ENCODE measurements at places on chromosomes 1 and 21.

GRCh38 chr1:20446796-20447195 lies 39.2 kb downstream of the CAMK2N1 start:
- DNase-seq: no peak

GRCh38 chr1:7299994-7300393 lies 471.1 kb upstream of the VAMP3 start:
- DNase-seq: peak; percentile 37

DNA sequence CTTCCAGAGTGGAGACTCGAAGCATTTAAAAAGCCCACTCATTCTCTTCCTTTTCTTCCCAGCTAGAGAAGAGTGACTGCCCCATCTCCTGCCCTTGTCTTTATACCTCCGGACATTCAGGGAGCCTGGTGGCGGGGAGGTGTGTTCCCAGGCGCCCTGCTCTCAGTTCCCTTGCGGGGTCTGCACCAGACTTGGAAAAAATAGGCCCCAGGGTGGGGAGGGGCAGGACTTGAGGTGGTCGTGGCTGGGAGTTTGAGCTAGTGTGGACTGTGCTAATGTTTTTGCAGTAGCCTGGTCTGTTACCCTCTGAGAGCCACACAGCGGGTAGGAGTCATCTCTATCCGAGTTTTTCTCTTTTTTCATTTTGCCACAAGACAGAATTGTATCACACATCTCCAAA lies 139.1 kb downstream of the PEX14 start:
- DNase-seq: no peak

GRCh38 chr1:235017719-235018118 lies 110.9 kb downstream of the TOMM20 start:
- DNase-seq: no peak

- no peak for DNase-seq
Measured at GRCh38 chr1:74453277-74453676, 59.1 kb downstream of the LRRC53 start.

DNA sequence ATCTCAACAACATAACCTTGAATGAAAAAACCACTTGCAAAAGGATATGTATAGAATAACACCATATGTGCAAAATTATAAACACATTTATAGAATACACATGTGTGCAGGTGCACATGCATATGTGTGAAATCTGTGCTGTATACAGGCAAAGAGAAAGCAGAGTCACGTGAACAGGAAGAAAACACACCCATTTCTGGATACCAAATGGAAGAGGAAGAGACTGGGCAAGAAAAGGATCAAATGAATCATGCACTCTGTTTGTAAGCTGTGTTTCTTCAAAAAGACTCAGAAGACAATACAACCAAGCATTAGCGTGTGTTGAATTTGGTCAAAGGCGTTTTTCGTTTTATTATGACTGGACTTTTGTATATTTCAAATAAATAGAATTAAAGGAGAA lies 111.3 kb upstream of the ERG start:
- DNase-seq: no peak

DNA sequence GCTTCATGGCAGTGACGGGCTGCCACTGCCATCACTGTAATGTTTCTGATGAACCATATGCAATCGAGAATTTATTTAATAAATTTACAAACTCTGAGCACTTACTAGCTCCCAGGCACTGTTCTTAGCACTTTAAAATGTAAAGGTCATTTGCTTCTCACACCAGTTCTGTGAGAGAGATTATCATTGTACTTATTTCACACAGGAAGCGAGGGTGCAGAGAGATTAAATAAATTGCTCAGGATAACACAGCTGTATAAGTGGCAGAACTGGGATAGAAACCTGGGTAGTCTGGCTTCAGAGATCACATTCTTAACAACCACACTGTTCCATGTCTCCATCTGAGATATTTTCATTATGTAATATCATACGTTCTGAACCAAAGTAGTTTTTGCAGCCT lies 119.9 kb downstream of the MAST2 start:
- no peak for DNase-seq

DNA sequence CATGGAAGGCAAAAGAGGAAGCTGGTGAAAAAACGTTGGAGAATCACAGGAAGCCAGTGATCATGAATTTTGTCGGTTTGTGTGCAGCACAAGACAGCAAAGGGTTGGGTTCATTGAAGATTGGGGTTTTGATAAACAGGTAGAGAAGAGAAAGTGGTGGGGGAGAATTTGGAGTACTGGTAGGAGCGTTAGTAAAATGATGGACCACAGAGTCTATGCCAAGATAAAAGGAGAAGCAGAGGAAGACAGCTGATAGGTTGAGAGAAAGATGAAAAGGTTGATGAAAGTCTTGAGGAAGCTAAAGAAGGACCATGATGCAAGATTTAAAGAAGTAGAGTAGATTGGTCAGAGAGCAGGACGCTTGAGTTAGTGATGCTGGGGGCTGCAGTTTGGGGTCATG lies 156.8 kb upstream of the POU3F1 start:
- DNase-seq: no peak

DNA sequence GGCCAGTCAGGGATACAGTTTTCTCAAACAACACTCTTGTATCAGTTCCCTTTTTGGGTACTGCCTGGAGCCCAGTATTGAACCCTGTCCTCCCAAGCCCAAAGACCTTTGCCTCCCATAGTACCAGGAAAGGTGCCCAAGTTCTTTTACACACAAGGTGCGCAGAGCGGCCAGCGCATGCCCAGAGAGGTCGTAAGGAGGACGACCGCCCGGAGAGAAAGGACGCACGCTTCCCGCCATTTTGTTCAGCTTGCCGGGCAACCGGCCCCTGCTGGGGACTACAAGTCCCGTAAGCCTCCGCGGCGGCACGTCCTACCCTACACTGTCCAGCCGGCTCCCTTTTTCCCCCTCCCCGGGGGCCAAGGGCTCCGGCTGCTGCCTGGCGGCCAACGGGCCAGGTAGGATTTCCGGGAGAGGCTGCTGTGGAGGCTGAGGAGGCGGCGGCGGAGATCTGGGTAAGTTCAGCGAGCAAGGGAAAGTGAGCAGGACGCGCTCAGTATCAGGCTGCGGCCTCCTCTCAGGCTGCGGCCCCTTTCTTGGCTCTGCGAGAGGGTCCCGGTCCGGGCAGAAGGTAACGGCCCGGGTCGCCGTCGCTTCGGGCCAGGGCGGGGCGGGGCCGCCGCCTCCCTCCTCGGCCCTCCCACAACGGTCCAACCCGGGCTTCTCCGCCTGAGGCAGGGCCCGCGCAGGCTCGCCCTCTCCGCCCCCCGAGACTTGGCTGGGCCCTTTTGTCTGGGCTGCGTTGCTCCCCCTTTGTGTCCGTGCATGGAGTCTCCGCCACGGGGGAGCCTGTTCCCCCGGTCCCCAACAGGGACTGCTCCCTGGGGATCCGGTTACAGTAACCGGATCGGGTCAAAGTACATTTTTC lies at the start of gene PHACTR4:
Gene PHACTR4, plus strand, starts transcription at position 370 of the 868 bp plus-strand sequence. CDS start 37,708 bp downstream, outside the sequence.
- peak; percentile 95 for DNase-seq

DNA sequence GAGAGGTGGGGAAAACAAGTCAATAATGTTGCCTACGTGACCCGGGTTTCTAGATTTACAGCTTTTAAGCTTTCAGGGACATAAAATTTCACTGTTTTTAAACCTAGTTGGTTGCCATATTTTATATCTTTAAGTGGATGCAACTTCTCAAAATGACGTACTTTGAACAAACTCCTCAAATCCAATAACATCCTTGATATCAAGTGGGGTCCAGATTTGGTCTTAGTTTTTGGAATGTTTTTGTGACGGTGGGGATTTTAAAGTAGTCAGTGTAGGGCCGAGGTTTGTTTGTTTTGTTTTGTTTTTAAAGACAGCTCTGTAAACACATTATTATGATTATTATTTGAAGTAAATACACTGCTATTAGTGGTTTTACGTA lies 453 bp downstream of the CDKN2C start:
- no peak for DNase-seq

DNA sequence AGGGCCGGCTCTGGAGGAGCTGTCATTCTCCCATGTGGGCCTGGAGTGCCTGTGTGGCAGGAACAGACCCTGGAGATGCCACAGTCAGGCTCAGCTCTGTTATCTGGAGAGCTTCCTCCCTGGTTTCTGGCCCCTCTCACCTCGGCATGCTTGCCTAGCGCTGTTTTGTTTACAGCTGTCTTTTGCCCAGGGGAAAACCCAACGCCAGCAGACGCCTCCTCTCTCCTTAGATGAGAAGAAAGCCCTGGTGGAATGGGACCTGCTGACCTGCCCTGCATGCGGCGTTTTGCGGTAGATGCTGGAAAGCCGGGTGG lies 104.9 kb downstream of the CRYAA start:
- DNase-seq: no peak

GRCh38 chr21:44443291-44443890 lies 11.9 kb upstream of the LRRC3 start:
- DNase-seq: no peak

GRCh38 chr21:45517249-45518065 lies 24.8 kb downstream of the SLC19A1 start:
- DNase-seq: no peak

DNA sequence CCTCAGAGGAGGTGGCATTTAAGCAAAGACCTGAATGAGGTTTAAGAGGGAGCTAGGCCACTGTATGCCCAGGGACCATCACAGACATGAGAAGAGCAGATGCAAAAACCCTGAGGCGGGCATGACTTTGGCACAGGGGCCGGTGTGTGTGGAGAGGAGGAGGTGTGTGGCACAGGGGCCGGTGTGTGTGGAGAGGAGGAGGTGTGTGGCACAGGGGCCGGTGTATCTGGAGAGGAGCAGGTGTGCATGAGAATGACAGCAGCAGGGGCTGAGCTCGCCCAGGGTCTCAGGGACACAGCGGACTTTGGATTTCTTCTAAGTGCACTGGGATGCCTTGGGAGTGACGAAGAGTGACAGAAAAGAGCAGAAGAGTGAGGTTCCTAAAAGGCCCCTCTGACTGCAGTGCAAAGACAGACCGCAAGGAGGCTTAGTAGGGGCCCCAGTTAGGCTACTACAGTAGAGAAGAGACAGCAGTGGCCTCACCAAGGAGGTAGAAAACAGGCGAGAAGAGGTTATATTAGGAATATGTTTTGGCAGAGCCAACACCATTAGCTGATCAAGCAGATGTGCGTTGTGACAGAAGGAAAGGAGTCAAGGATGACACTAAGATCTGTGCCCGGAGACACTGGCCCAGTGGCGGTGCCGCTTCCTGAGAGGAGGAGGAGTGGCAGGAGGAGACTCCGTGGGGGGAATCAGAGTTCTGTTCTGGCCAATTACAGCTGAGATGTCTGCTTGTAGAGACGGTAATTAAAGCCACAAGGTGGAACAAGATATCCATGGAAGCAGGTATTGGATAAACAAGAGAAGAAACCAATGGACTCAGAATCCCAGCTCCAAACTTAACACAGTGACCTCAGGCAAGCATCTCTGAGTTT lies 18.4 kb downstream of the ZBTB17 start:
- no peak for DNase-seq

GRCh38 chr1:35539824-35540261 lies 17.4 kb downstream of the KIAA0319L start:
- no peak for DNase-seq

DNA sequence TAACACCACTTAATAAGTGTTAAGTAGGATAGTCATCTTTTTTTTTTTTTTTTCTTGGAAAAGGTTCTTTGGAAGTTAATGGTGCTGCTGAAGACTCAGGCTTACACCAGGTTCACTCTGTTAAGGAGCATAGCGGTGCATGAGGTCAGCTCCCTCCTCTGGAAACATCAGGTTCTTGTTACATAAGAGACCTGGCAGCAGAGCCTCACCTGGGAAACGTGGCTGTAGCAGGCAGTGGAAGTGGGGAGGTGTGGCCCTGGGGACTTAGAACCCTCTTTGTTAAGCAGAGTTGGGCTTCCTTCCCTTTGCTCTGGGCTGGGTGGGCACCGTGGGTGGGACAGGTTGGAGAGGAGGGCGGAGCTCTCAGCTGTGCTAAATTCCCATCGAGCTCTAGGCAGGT lies 104.1 kb downstream of the CNIH3 start:
- no peak for DNase-seq

GRCh38 chr1:12630946-12631530 lies 12.8 kb upstream of the AADACL4 start:
- DNase-seq: no peak

- DNase-seq: no peak
Measured at GRCh38 chr1:154095456-154096060, 59.3 kb downstream of the NUP210L start.

DNA sequence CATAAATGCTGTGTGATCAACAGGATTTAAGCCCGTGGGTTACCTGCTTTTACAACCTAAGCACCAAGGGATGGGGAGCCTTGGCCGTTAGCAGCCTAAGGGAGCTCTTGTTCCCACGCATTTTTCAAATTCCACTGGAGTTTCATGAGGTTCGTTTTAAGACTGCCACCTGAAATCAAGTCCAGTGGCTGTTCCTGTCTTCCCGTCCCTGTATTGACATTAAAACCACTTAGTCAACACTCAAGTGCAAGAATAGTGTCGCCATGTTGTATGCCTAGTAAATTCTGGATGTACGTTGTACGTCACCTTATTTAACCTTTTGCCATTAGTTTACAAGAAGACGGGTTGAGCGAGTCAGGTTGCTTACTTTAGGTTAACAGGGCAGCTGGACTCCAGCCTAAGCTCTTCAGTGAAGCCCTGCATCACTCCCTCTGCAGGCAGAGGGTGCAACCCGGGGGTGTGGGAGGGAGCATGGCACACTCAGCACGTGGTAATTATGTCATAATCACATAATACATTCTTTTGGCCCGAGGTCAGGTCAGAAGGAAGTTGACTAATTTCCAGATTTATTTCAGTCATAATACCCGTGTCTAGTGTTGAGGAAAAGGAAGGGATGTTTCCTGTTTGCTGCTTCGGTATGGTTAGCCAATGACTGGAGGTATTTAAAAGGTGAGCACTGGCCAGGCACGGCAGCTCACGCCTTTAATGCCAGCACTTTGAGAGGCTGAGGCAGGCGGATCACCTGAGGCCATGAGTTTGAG lies 42.5 kb downstream of the CNST start:
- peak; percentile 30 for DNase-seq

- no peak for DNase-seq
Measured at GRCh38 chr1:196513821-196514220, 94.4 kb downstream of the KCNT2 start.

DNA sequence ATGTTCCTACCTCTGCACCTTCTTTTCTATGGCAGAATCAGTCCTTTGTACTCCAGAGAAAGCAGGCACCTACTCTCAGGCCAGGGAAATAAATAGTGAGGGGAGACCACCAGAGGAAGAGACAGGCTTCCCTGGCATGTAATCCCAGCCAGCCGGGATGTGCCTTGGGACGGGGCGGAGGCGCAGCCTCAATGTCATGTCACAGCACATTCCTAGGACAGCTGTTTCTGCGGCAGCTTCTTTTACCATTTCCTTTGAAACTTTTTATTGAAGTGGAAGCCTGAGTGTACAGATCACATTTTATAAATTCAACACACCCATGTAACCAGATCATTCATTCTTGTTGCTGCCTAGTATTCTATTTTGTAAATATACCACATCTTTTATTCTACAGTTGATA lies 67.9 kb upstream of the ZNF326 start:
- DNase-seq: no peak

DNA sequence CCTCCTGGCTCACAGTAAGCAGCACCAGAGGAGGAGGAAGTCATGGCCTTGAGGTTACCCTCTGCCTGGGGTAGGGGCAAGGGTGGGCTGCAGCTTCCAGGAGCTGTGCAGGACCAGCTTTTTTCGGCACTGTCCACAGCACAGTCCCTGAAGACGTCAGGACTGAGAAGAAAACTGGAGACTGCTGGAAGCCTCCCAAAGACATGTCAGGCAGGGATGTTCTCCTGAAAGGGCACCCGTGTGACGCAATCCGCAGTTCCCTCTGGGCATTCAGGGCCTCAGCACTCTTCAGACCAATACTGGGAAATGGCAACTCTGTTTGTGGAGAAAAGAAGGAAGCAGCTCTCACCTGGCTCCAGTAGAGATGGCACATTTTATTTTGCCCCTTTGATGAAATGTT lies 64.8 kb upstream of the TENT5C start:
- no peak for DNase-seq

All from right hindlimb (tissue), 1 donor.